ENCODE measurements at places on chromosomes 11 and 22.

GRCh38 chr11:107770551-107770951 lies 58.7 kb upstream of the SLN start:
- no peak for DNase-seq

- no peak for DNase-seq
These were observed 899.2 kb upstream of the API5 start for GRCh38 chr11:42412590-42412989.

GRCh38 chr11:36790526-36790925 lies 192.5 kb upstream of the RAG2 start:
- no peak for DNase-seq

- no peak for DNase-seq
These were observed 56.1 kb upstream of the FADD start for GRCh38 chr11:70146895-70147520.

GRCh38 chr11:47189100-47189834 lies 3.0 kb upstream of the PACSIN3 start:
- DNase-seq = no peak

DNA sequence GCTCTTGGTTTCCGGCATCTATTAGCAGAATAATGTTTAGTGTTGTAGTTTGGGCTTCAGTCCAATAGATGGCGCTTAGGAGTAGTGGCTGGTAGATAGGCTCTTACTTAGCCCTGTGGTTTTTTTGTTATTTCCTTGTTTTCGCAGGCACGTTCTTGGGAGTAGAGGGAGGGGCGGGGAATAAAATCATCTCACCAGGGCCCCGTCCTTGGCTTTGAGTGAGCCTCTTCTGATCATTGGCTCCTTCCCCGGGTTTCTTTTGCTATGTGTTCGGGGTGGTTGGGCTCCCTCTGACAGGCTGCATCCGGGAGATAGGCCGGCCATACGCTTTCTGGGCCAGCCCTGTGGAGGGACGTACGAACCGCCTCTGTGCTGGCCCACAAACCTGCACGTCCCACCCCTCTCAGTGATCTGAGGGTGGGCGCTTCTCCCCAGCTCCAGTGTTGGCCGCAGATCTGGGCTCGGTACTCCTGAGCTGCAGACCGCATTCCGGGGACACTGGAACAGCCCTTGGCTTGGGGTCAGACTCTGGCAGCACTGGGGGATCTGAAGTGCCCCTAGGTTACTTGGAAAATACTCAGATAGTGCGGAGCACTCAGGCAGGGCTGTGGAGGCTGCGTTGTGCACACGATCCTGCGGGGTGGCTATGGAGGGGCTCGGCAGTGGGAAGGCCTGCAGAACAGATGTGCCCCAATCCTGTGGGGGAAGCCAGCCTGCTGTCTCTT lies 217.0 kb downstream of the DYNC2H1 start:
- DNase-seq = no peak

GRCh38 chr11:46555267-46556054 lies 38.4 kb downstream of the AMBRA1 start:
- no peak for DNase-seq

DNA sequence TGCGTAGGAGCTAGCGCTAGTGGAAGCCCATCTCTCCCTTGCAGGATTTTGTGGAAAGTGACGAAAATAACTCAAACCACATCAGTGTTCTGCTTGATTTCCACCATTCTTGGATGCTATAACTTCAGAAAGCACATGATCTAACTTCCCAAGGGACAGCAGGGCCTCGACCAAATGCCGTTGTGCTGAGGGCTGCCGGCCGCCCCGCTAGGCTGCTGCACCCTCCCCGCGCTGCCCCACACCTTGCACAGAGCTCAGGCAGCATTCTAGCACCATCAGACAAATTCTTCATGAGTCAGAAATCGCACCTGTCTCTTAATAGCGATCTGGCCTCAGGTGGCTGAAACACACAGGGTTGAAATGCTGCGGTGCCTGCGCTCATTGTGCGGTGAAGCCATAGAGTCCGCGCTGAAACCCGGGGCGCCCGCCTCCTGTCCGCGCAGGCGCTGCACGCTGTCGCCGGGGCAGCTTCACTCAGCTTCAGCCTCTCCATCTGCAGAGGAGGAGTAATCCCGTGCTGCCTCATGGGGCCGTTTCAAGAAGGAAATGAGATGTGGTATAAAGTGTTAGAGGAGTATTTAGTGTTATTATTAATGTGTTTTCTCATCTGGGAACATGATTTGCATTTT lies 59.2 kb upstream of the B3GAT1 start:
- no peak for DNase-seq
